ENCODE measurements at places on chromosomes 11 and 22.
A peak's percentile ranks its signal among the peaks of the same experiment; 100 is the strongest.

GRCh38 chr11:94776351-94777321 lies 8.5 kb downstream of the AMOTL1 start:
- peak; percentile 78 for DNase-seq

DNA sequence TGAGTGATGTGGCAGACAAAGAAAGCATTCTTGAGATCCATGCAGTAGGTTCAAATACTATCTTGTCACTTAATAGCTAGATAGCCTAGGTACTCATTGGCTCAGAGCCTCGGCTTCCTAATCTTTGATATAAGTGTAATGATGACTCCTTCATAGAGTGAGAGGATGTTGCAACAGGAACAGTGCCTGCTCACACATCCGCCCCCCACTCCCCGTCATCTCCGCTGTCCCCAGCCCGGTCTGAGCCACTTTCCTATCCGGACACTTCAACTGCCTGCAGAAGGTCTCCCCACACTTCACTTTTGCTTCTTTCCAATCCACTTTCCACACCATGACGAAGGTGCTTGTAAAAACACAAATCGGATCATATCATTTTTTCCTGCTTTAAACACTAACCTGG lies 128.8 kb downstream of the NTM start:
- no peak for DNase-seq

- DNase-seq: no peak
These were observed 9.6 kb upstream of the CERK start for GRCh38 chr22:46747646-46748045.

GRCh38 chr11:128472128-128473089 lies 114.9 kb downstream of the ETS1 start:
- no peak for DNase-seq

DNA sequence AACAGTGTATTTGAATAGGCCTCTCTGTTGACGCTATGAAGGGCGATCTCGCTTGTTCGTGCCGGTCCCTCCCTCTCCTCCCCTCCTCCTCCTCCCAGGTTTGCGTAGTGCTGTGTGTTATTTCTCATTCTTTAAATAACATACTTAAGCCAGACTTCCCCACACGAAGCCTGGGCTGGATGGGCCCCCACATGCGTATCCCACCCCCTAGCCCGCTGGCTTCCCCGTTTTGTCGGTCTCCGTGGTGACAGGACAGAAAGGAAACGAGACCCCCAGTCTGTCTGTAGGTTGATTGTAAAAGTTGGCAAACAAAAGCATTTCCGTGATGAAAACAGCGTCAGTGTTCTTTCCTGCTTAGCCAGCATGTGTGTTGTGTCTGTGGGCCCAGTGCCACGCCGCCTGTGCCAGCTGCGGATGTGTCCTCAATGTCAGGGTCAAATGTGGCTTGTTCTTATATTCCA lies 27.3 kb downstream of the FAM118A start:
- peak; percentile 89 for DNase-seq

DNA sequence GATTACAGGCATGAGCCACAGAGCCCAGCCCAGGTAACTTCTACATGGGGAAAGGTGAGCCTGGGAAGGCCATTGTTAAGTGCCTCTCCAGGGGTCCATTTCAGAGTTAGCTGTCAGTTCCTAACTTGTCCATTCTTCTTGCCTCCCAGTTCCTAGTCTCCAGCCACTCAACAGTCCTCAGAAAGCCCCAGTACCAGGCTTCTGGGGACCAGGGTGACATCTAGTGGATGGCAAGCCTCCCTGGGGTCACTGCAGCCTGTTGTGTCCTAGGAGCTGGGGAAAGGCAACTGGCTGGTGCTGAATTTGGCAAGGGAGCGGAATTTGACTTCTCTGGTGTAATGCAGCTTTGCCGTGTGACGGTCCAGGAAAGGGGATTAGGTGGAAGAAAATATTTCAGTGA lies 2.1 kb downstream of the LGALS12 start:
- DNase-seq: no peak
